ENCODE measurements at places on chromosomes 16 and 17.
A peak's percentile ranks its signal among the peaks of the same experiment; 100 is the strongest.

DNA sequence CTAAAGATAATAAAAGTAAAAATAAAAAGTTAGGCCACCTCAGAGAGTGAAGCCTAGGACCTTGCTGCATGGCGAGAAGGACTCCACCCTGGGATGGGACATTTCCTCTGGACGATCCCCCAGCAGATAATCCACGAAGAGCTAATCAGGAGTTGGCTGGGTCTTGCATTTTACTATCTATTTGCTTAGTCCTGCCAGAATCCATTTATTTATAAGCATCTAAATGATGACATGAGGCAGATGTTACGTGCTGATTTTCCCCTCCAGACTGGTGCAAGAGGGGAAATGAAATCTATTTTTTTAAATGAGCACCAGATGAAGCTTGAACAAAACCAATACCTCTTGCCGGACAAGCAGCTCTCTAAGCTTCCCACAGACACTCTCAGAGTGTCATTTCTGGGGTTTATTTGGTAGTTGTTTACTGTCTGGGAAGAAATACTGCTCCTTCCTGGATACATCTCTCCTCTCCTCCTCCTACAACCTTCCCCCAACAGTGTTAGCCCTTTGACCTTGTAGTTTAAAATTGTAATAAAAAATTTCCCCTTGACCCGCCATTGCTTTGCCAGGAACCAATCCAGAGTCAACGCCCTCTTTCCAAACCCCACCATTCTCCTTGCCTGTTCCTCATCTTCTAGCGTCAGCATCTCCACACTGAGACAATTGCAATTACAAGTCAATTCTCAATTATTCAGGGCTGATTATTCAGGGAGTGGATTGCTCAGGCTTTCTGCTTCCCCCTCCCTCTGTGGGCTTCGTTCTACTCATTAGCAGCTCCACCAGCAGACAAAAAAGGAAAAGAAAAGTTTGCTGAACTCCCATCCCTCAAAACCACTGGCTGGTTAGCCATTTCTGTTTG, 63.0 kb downstream of the GSG1L start:
- DNase-seq, result no peak

DNA sequence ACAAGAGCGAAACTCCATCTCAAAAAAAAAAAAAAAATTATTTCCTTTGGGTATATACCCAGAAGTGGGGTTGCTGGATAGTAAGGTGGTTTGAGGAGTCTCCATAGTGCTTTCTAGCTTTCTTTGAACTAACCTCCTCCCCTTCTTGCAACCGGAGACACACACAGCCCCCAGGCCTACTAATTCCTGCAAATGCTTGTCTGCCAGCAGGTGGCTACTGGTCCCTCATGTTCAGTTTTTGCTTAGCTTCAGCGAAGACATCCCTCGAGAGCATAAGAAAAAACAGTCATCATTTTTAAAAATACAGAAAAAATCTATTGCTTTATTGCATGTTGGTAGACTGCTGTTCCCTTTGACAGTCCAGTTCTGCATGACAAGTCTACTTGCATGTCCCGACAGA, 439.0 kb downstream of the UTP18 start:
- DNase-seq, result no peak

DNA sequence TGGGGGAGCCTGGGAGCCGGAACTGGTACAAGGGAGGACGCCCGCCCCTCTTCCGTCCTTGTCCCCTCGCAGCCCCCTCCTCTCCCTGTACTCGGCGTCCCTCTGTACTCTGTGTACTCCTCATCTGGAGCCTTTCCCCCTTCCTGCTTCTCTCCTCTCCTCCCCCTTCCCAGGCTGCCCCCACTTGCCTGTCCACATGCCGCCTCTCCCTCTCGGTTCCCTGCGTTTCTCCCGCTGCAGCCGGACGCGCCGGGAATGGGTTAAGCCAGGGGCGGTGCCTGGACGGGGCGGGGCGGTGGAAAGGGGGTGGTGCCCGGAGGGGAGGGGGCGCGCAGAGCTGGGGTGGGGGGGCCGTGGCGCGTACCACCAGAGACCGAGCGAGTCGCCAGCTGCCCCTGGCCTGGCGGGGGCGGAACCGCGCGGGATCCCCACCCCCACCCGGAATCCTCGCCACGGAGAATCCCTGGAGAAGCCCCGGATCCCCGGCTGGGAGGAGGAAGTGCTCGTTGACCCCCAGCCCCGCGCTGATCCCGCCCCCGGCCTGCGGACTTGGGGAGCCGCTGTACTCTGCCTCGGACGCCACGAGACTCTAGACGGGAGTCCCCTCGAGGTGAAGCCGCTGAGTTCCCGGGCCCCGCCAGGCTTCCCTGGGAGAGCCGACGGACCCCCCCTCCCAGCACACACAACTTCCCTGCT, 22.6 kb downstream of the GJD3 start:
- DNase-seq, result peak; percentile 73

- DNase-seq, result no peak
Observed at GRCh38 chr16:53953336-53953735, 249.4 kb downstream of the FTO start.

DNA sequence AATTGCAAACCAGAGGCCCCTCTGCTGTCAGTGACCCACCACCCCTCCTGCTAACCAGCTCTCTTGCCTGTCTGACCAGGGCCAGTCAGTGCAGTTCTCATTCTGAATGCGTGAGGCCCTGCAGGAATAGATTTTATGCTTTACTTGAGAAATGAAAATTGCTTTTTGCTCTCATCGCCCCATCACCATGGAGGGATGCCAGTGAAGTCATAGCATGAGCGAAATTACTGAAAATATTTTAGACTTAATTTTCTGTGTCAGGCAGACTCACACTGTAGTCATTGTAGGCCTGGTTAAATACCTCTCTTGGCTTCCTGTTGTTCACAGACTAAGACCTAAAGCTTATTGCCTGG, 490.5 kb upstream of the CDH5 start:
- DNase-seq, result no peak

DNA sequence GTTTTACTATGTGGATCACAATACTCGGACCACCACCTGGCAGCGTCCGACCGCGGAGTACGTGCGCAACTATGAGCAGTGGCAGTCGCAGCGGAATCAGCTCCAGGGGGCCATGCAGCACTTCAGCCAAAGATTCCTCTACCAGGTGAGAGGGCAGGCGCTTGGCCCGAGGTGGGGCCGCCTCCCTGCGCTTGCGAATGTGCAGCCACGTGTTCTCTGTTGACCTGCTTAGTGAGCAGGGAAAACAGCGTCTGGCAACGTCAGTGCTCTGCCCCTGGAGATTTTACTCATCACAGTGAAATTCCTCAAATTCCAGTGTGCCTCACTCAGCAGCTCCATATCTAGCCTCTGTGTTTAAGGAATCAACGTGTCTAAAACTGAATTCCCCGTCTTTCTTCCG, 33.4 kb upstream of the CLEC18A start:
- DNase-seq, result no peak

DNA sequence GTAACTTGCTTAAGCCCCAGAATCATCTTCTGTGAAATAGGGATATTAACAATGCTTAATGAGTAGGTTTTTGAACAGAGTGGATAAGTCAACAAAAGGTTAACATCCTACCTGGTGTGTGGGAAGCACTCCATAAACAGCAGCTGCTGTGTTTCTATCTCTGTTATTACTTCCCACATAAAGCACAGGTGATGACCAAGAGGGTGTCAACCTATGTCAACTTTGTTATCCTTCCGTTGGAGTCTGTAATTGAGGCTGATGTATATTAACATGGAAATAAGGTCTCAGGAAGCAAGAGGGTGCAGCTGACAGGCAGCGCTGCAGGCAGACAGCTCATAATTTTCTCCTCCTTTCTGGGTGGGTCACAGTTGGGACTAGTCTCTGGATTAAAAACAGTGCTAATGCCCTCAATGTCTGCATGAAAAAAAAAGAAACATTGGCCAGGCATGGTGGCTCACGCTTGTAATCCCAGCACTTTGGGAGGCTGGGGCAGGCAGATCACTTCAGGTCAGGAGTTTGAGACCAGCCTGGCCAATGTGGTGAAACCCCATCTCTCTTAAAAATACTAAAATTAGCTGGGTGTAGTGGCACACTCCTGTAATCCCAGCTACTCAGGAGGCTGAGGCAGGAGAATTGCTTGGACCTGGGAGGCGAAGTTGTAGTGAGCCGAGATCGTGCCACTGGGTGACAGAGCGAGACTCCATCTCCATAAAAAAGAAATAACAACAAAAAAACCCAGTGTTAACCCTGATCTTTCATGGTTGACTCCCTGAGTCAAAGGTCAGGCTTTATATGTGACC, 269.6 kb downstream of the SNX29 start:
- DNase-seq, result peak; percentile 99

DNA sequence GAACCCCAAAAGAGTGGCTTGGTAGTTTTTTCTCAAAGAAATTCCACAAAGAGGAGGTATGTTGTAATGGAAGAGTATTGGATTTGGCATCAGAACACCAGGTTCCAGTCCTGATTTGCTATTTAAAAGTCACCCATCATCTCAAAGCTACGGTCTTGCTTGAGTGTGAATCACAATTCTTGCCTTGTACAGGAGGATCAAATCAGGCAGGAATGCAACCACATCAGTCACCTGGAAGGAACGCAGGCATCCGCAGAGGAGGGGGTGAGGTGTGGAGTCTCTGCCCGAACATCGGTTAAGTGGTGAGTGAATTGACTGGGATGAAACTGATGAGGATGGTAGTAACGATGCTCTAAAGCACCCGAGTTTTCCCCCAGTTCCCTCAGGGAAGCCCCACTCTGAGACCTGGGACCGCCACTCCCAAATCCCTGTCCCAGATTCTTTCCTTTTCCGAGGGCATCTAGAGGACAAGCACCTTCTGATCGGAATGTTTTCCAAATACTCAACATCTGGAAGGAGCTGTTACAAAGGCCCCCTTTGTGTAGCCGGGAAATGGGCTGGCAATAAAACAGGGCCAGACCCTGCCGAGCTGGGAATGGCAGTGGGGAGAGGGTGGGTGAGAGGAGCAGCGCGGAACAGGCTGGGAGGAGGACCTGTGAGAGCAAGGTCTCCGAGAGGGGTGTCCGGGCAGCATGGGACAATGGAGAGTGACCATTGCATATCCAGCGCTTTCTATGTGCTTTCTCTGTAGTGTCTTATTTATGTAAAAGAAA, 469.6 kb downstream of the SLC39A11 start:
- no peak for DNase-seq

- DNase-seq, result no peak
Observed at GRCh38 chr16:29737713-29738112, 8.1 kb downstream of the C16orf54 start.

- no peak for DNase-seq
Observed at GRCh38 chr16:67517661-67518423, 10.8 kb upstream of the RIPOR1 start.

- no peak for DNase-seq
Observed at GRCh38 chr16:89586218-89586617, 10.7 kb downstream of the CPNE7 start.

DNA sequence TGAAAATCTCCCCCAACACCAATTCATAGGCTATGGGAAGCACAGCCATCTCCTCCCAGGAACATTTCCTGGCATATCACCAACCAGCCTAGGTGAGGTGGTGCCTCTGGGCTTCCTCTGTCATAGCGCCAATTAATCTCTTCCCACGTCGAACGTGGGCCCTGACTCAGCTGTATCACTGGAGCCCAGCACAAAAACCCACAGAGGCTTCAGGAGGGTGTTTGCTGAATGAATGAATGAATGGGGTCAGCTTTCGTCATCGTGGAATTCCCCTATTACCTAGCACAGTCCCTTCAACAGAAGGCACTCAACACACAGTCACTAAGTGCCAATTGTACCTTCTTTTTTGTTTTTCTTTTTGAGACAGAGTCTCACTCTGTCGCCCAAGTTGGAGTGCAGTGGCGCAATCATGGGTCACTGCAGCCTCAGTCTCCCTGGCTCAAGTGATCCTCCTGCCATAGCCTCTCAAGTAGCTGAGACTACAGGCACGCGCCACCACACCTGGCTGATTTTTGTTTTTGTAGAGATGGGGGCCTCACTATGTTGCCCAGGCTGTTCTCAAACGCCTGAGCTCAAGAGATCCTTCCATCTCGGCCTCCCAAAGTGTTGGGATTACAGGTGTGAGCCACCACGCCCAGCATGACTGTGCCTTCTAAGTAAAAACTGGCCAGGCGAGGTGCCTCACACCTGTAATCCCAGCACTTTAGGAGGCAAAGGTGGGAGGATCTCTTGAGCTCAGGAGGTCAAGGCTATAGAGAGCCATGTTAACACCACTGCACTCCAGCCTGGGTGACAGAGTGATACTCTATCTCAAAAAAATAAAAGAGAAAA, 4.1 kb downstream of the ZNF688 start:
- no peak for DNase-seq

GRCh38 chr17:83189044-83190003, 109.9 kb downstream of the METRNL start:
- no peak for DNase-seq

DNA sequence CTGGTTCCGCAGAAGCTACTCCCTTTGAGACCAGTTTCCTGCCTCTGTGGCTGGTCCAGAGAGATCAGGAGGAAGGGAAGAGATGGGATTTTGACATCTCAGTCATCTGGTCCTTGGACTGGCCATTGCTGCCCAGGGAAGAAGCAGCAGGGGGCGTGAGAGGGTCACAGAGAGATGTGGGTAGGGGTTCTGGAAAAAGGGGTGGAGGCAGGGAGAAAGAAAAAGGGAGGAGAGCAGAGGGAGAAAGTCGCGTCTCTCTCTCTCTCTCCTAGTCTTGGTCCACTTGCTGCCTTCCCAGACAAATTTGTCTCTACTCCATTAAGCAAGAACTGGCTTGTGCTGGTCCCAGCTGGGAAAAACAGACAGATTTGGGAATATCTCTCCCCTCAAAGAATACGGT, 4.4 kb downstream of the SHBG start:
- no peak for DNase-seq

GRCh38 chr16:29986231-29986630, 9.2 kb downstream of the HIRIP3 start:
- DNase-seq, result no peak

DNA sequence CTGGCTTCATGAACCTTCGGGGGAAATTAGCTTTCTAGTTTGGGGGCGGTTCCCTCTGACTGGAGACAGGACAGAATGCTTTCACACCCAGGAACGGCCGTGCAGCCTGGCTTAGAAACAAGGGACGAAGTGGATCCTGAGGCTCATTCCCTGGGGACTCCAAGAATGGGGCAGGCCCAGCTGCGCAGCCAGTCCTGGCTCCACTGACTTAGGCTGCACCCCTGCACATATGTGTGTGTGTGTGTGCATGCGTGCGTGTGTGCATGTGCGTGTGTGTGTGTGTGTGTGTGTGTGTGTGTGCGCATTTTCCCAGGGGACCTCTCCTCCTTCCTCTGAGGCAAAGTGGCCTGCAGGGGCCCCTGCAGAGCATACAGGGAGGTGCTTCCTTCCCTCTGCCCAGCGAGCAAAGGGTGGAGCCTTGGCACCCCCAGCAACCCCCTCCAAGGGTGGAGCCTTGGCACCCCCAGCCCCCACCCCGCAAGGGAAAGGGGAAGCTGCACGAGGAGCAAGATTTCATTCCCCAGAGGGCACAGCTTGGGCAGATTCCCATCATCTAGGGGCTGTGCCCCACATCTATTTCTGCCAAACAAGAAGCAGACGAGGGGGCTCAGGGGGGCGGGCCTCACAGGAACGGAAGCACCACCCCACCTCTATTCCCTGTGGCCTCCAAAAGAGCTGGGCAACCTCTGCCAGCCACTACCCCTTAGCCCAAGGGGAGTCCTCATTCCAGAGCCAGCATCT, 97.6 kb upstream of the CBX4 start:
- DNase-seq, result no peak

GRCh38 chr17:8153525-8153956, 1.3 kb upstream of the PER1 start:
- no peak for DNase-seq

GRCh38 chr17:1630662-1631061, 2.0 kb upstream of the SLC43A2 start:
- DNase-seq, result no peak

- no peak for DNase-seq
Observed at GRCh38 chr17:6456914-6457687, 12.8 kb downstream of the PIMREG start.
